ENCODE measurements at places on chromosomes 3 and 15.

DNA sequence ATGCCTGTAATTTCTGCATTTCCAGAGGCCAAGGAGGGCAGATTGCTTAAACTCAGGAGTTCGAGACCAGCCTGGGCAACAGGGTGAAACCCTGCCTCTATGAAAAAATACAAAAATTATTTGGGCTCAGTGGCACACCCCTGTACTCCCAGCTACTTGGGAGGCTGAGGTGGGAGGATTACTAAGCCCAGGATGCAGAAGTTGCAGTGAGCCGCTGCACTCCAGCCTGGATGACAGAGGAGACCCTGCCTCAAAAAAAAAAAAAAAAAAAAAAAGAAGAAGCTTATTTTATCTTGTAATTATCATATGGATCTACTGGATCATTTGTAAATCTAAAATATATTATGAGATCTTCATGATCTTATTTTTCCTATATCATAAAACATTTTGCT is 84.1 kb downstream of the PPCDC start:
- H3K27ac ChIP-seq = peak overlapping the region; percentile 81
- no peak for DNase-seq
- H3K27me3 ChIP-seq = no peaks in the 10 kb centered on the region
- peaks cover 58% of the 10 kb centered on the region for H3K4me1 ChIP-seq
- H3K36me3 ChIP-seq = peaks cover 8% of the 10 kb centered on the region

DNA sequence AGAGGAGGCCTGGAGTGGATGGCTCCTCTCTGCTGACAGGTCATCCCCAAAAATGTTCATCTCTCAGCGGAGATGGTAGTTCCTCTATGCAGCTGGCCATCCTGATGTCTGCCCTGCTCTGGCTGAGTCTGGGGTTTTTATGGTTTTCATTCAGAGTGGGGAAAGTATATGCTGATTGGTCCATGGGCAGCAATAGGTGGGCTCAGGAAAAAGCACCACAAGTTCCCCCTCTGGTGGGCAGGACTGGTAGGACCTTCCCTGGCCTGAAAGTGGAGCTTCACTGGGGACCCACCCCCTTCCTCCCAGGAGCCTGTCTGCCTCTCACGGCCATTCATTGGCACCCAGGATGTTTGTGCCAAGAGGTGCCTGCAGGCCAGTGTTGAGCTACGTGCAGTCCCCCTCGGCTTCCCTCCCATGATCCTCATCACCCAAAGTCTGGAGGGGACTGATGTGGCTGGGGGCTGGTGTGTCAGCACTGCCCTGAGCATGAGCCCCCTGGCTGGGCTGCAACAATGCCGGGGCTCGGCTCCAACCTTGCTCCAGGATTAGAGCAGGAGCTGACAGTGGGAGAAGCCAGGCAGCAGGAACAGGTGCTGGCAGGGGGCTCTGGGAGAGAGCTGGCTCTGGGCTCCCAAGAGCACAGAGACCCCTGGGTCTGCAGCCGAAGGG is 13.1 kb upstream of the BLOC1S6 start:
- no peak overlapping the region for H3K27ac ChIP-seq
- H3K4me1 ChIP-seq = no peaks in the 10 kb centered on the region
- peaks cover 40% of the 10 kb centered on the region for H3K27me3 ChIP-seq
- DNase-seq = no peak
- no peaks in the 10 kb centered on the region for H3K36me3 ChIP-seq

GRCh38 chr3:88000853-88001252 is 58.0 kb downstream of the CGGBP1 start:
- peaks cover 36% of the 10 kb centered on the region for H3K4me1 ChIP-seq
- H3K36me3 ChIP-seq = no peaks in the 10 kb centered on the region
- no peak for DNase-seq

DNA sequence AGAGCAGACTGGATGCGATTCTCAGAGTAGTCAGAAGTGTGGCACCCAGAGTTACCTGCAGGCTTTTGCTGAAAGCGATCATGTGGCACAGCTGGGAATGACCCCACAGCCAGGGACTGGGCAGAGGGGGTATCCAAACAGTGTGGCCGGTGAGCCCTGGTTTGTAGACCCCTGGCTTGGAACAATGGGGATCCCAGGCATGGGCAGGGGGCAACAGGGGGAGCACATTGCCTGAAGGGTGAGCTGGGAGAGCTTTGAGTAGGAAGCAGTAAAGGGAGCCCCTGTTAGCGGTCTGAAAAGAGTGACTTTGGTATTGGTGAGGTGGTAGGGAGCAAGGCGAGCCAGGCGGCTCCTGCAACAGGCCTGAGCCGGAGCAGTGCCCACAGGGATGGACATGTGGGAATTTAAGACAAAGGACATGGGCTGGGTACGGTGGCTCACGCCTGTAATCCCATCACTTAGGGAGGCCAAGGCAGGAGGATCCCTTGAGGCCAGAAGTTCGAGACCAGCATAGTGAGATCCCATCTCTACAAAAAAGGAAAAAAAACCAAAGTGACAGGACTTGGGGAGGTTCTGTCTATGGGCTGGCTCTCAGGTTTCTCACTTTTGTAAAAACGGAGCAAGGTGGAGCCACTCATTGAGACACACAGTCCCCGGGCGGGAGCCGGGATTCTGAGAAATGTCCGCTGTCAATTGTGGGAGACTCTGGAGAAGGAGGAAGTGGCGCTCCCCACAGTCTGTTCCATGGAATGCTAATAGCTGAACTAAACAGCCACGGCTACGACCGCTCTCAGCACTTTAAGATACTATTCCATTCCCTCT is 223.8 kb upstream of the LYSMD4 start:
- no peak overlapping the region for H3K27ac ChIP-seq
- DNase-seq = no peak
- H3K27me3 ChIP-seq = peaks cover 5% of the 10 kb centered on the region
- H3K36me3 ChIP-seq = no peaks in the 10 kb centered on the region

- peaks cover 5% of the 10 kb centered on the region for H3K36me3 ChIP-seq
- H3K27me3 ChIP-seq = no peaks in the 10 kb centered on the region
- peaks cover 59% of the 10 kb centered on the region for H3K4me1 ChIP-seq
- H3K4me3 ChIP-seq = no peak overlapping the region
- DNase-seq = no peak
These were observed 246.1 kb downstream of the NFKBIZ start for GRCh38 chr3:102095383-102095782.

GRCh38 chr3:33076952-33077351 is 20.0 kb downstream of the GLB1 start:
- H3K4me3 ChIP-seq = no peak overlapping the region
- H3K36me3 ChIP-seq = peaks cover 26% of the 10 kb centered on the region
- no peak for DNase-seq
- peaks cover 34% of the 10 kb centered on the region for H3K4me1 ChIP-seq
- no peaks in the 10 kb centered on the region for H3K27me3 ChIP-seq

- peaks cover 9% of the 10 kb centered on the region for H3K4me1 ChIP-seq
- H3K36me3 ChIP-seq = no peaks in the 10 kb centered on the region
- no peak overlapping the region for H3K27ac ChIP-seq
- H3K4me3 ChIP-seq = no peak overlapping the region
- peaks cover 35% of the 10 kb centered on the region for H3K27me3 ChIP-seq
These were observed 1.9 kb upstream of the PLCD1 start for GRCh38 chr3:38031022-38031994.

DNA sequence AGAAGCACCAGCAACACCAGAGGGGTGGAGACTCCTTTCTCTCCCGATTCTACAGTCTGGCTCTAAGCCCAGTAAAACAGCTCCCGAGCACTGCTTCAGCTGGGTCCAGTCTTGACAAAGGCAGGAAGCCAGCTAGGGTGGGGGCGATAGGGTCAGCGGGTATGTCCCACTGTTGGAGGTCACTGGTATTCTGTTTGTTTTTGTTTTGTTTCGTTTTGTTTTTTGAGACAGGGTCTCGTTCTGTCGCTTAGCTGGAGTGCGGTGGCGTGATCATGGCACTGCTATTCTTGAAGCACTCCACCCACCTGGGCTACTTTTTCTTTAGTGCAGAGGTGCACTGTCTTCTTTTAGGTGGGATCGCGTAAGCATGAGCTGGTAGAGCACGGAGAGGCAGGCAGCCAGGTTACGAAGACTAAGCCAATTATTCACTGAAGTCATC is 16.3 kb downstream of the GCSAM start:
- H3K27ac ChIP-seq = no peak overlapping the region
- DNase-seq = no peak
- H3K36me3 ChIP-seq = peaks cover 31% of the 10 kb centered on the region
- H3K27me3 ChIP-seq = no peaks in the 10 kb centered on the region

DNA sequence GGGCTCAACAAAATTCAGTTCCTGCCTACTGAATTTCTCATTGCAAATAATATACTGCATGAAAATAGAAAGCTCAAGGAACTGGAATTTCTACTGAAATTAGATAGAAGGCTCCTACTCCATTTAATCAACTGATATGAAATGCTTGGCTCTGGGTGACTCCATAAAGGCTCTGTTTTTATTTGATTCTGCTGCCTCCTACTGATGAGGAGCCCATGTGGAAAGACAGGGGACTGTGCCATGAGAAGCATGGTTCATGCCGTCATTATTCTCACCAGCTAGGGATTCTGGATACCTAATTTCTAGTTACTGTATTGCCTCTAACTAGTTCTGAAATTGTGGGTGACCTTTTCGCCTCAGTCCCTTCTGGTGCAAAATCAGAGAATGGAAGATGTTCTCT is 366.2 kb upstream of the DPH6 start:
- no peak overlapping the region for H3K4me3 ChIP-seq
- no peak for DNase-seq
- H3K27me3 ChIP-seq = no peaks in the 10 kb centered on the region
- no peaks in the 10 kb centered on the region for H3K36me3 ChIP-seq
- no peaks in the 10 kb centered on the region for H3K4me1 ChIP-seq

DNA sequence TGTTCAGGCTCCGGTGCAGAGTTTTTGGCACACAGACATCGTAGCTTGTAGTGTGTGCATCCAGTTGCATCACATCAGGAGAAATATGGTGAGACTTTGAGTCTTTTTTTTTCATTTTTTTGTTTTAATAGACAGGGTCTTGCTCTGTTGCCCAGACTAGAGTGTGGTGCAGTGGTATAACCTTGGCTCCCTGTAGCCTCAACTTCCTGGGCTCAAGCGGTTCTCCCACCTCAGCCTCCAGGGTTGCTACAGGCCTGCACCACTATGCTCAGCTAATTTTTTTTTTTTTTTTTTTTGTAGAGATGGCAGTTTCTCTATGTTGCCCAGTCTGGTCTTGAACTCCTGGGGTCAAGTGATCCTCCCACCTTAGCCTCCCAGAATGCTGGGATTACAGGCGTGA is 51.1 kb upstream of the TEX264 start:
- H3K4me1 ChIP-seq = peaks cover 6% of the 10 kb centered on the region
- no peaks in the 10 kb centered on the region for H3K36me3 ChIP-seq
- H3K27me3 ChIP-seq = no peaks in the 10 kb centered on the region
- DNase-seq = no peak

GRCh38 chr15:62477929-62478328 is 312.8 kb upstream of the C2CD4B start:
- no peaks in the 10 kb centered on the region for H3K4me1 ChIP-seq
- H3K27ac ChIP-seq = no peak overlapping the region
- H3K4me3 ChIP-seq = no peak overlapping the region
- no peak for DNase-seq

DNA sequence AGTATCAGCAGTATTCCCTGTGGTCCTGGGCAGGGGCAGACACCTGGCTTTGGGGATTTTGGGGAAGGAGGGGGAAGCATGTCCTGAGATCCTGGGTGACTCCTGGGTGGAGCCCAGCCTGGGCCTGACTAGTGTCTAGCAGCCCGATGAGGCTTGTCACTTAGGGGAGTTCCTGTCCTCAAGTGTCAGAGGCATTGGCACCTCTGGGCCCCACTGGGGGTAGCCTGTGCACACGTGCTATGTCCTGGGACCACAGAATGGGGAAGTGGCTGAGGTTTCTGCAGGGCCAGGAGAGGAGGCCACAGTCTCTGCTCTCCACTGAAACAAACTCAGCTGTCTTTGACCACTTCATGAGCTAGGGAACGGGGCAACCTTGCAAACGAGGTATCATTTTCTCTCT is 31.5 kb upstream of the ADCY5 start:
- peaks cover 2% of the 10 kb centered on the region for H3K27me3 ChIP-seq
- no peaks in the 10 kb centered on the region for H3K36me3 ChIP-seq
- H3K27ac ChIP-seq = no peak overlapping the region
- DNase-seq = no peak
- H3K4me3 ChIP-seq = no peak overlapping the region

DNA sequence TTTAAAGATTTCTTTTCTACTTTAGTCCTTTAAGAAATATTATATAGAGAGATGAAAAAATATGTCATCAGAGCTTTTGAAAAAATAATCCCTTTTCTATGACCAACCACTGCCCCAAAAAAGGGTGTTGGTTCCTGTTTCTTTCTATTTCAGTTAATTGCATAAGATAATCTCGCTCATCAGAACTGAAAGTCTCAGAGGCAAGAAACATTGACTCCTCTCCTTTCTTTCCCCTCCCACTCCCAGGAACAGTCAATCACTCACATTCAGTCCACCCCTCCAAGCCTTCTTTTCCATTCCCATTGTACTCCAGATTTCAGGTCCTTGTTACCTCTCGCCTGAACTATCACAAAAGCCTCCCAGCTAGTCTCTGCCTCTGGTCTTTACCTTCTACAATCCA is 153.7 kb upstream of the ABI3BP start:
- peaks cover 2% of the 10 kb centered on the region for H3K27me3 ChIP-seq
- no peak for DNase-seq
- no peak overlapping the region for H3K27ac ChIP-seq
- H3K36me3 ChIP-seq = no peaks in the 10 kb centered on the region

DNA sequence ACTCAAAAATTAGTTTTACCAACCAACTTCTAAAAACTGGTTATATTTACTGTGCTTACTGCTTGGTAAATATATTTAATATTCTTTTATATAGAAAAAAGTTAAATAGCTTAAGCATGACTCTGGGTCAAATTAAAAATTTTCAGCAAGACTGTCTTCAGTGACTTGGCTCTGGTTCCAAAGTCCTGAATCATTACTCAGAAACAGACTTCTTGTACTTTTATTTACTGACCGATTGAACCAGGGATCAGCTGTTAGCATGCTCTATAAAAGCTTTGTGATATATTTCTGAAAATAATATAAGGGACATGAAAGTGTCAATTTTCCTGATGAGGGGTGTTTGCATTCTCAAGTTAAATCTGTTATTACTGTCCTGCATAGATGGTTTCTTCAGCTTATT is 164.3 kb downstream of the MCTP2 start:
- H3K4me3 ChIP-seq = no peak overlapping the region
- H3K27ac ChIP-seq = no peak overlapping the region
- no peaks in the 10 kb centered on the region for H3K4me1 ChIP-seq
- peaks cover 47% of the 10 kb centered on the region for H3K36me3 ChIP-seq
- no peaks in the 10 kb centered on the region for H3K27me3 ChIP-seq
- no peak for DNase-seq

- H3K4me1 ChIP-seq = peaks cover 3% of the 10 kb centered on the region
- no peak overlapping the region for H3K4me3 ChIP-seq
- no peaks in the 10 kb centered on the region for H3K36me3 ChIP-seq
- DNase-seq = no peak
- H3K27ac ChIP-seq = no peak overlapping the region
These were observed 241.2 kb downstream of the KLF13 start for GRCh38 chr15:31567861-31568260.

- no peak overlapping the region for H3K4me3 ChIP-seq
- no peak for DNase-seq
- peaks cover 5% of the 10 kb centered on the region for H3K27me3 ChIP-seq
- H3K36me3 ChIP-seq = no peaks in the 10 kb centered on the region
- H3K27ac ChIP-seq = no peak overlapping the region
- H3K4me1 ChIP-seq = peaks cover 9% of the 10 kb centered on the region
These were observed 33.9 kb downstream of the IQSEC1 start for GRCh38 chr3:13039213-13039896.

- DNase-seq = no peak
- peaks cover 30% of the 10 kb centered on the region for H3K27me3 ChIP-seq
- H3K27ac ChIP-seq = no peak overlapping the region
- H3K36me3 ChIP-seq = no peaks in the 10 kb centered on the region
- H3K4me3 ChIP-seq = no peak overlapping the region
These were observed 49.4 kb upstream of the TNFAIP8L3 start for GRCh38 chr15:51144021-51144532.

- no peak overlapping the region for H3K27ac ChIP-seq
- H3K4me3 ChIP-seq = no peak overlapping the region
- DNase-seq = no peak
- no peaks in the 10 kb centered on the region for H3K4me1 ChIP-seq
- H3K27me3 ChIP-seq = no peaks in the 10 kb centered on the region
These were observed 555.1 kb upstream of the NAALADL2 start for GRCh38 chr3:174303907-174304560.

Measured in activated T-helper 2 cell treated with anti-CD3 and anti-CD28 coated beads, Interferon-gamma antibody, Interleukin-2, Interleukin-4, amounts not matched to agents 10 μg/mL and 5 μg/mL and 100 μg/mL, durations not matched to agents 14 hours and 24 hours and 36 hours (primary cell).